Heart right ventricle (tissue), 16 donors: ENCODE measurements at places on chromosomes 11 and 22.

- DNase-seq = no peak
Measured at GRCh38 chr11:45345491-45345890, 59.4 kb upstream of the SYT13 start.

- peak; percentile 85 for DNase-seq
Measured at GRCh38 chr11:68841718-68842426, at the start of gene CPT1A. TSS of gene CPT1A (minus strand) at chr11:68841916. CDS start at chr11:68815474, 26,442 bp downstream.

DNA sequence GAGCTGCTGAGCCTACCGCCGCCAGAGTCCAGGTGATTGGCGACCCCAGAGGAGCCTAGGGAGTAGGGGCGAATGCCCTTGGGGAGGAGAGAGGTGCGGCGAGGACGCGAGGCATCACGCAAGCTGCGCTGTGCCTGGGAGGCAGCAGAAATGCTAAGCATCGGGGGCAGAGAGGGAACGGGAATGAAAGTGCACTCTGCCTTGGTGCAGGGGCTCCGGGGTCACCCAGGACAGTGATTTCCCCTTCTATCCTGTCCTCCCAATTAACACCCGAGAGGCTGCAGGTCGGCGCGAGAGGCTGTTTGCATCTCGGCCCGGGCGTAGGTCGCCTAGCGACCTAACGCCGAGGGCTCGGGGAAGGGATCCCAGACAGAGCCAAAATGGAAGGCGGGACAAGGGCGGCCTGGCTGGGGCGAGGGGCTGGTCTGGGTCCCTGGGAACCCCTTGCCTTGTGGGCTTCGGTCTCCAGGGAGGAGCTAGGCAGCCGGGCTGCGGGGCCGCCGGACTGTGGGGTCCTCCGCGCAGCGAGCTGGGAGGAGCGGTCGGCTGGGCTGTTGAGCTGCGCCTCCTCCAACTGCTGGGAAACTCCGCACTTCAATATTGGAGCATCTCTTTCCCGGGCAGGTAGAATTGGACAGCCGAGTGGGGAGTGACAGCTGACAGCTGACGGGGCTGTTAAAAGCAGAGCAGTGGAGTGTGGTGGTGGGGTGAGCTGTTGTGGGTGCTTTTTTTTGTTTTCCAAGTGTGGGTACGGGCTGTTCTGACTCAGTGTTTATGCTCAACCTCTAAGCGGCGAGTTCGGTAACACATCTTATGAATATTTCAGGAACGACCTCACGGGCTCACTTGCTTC lies 657 bp downstream of the ELMOD1 start:
- no peak for DNase-seq

GRCh38 chr22:37967147-37967546 lies 13.6 kb downstream of the POLR2F start:
- no peak for DNase-seq

DNA sequence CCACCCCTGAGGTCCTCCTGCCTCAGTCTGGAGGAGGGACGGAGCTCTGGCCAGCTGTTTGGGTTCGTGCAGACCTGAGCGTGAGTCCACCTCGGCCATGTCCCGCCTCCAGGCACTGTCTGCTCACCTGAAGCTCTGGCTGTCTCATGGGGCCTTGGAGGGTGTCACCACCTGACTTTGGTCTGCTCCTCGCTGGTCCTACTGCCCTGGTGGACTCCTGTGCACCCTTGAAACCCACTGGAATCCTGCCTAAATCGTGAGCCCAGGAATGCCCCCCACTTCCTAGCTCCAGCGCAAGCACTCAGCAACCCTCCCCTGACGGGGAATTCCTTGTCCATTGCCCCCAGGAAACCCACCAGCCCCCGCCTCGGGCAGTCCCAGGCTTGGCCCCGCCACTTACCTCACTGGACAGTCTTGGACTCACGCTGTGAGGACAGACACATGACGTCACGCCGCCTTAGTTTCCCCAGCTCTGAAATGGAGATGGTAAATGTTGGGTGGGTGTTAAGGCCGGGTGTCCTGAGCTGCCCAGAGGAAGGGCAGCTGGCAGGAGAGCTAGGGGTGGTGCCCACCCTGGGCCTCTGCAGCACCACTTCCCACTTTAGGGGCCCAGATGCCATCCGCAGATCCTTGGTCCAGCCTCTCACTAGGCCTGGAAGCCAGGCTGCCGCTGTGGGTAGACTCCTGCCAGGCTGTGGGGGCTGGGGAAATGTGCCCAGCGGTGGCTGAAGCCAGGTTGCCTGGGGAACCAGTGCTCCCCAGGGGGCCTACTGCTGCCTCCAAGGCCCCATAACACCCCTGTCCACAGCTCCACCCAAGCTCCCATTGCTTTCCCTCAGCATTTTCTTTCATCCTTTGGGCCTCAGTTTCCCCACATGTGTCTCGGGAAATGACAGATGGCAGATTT lies 18.2 kb upstream of the TBX1 start:
- DNase-seq = no peak

DNA sequence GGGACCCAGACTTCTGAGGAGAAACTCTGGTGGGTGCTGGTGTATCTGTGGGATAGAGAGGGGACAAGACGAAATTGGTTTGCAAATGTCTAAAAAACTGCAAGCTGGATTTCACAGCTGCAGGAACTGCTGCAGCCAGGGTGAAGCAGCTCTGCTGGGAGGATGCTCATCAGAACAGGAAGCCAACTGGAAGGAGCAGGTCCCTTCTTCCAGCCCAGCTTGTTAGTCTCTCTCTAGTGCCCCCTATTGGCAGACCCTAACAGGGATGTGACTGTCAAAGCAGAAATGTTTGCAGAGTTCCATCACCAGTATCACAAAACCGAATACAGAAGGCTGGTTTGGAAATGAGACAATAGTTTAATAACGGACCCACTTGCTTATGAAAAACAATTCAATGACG lies 74.8 kb upstream of the SLC22A12 start:
- no peak for DNase-seq

DNA sequence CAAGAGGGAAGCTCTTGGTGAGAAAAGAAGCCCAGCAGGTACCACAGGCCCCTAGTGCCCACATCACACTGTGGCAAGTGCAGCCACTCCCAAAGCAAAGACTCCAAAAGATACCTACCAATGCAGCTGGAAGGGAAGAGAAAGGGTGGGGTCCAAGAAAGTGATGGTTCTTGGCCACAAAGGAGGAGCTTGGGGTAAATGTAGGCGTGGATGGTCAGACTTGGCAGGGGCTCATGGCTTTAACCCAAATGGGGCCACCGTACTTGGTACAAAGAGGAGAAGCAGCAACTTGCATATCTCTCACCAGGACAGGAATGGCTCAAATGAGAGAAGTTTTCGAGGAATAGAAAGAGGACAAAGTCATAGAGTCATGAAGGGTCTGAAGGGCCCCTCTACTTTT lies 4.8 kb downstream of the MAP3K11 start:
- no peak for DNase-seq

DNA sequence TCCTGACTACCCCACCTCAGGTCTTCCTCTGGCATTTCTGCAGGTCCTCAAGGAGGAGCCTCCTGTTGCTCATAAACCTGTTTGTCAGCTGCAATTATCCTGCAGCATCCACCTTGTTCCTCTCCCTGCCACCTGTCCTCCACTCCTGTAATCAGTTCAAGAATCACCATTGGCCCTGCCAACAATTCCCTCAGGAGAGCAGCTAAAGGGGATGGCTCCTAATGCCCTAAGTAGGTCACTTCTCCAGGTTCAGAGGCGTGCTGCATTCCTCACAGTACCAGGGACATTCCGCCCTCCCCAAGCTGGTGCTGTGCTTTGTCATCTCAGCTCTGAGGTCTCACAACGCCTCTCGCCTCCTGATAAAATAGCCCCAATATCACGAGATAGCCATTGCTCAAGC lies 2.1 kb downstream of the CLDN25 start:
- DNase-seq = no peak

DNA sequence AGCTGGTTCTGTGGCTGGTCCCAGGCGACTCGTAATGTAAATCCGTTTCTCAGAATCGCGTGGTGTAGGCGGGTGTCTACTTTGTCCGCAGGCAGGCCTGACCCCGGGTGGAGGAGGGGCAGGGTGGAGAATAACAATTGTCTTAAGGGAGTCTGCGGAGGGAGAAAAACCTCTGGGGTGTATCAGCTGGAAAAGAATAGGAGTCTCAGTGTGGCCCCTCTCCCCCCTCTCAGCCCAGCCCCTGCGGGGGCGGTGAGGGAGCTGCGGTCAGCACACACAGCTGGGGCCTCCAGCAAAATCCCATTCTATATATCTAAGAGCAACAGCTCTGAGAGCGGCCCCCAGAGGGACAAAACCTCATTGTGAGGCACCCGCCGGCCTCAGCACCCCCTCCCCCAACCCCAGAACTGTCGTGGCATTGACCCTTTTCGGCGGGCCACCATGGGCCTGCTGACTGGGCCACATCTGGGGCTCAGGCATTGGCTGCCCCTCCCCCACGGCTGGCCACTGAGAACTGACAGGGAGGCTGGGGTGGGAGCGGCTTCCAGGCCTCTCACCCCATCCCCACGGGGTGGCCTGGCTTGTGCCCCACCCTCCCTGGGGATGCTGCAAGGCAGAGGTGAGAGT lies 2.7 kb upstream of the MYRF start:
- no peak for DNase-seq

DNA sequence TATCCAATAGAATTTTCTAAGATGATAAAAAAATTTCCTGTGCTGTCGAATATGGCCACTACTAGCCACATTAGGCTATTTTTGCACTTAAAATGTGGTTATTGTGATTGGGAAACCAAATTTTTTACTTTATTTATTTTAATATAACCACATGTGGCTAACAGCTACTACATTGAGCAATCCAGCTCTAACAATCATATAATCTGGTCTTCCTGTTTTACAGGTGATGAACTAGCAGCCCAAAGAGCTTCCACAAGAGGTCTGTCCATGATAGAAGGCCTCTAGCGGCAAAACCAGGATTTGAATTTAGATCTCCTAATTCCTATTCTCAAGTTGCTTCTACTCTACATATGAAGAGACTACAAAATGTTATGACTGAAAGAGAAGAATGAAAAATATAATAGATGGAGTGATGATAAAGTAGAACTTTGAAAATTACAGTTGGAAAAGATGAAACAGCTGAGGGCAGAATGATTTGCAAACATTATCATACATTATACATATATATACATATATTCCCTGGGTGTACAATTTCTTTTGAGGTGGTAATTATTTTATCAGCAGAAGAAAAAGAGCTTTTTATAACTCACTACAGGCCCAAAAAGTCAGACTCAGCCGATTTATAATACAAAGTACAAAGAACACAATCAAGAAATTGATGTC lies 363.5 kb upstream of the PITPNB start:
- DNase-seq = no peak

DNA sequence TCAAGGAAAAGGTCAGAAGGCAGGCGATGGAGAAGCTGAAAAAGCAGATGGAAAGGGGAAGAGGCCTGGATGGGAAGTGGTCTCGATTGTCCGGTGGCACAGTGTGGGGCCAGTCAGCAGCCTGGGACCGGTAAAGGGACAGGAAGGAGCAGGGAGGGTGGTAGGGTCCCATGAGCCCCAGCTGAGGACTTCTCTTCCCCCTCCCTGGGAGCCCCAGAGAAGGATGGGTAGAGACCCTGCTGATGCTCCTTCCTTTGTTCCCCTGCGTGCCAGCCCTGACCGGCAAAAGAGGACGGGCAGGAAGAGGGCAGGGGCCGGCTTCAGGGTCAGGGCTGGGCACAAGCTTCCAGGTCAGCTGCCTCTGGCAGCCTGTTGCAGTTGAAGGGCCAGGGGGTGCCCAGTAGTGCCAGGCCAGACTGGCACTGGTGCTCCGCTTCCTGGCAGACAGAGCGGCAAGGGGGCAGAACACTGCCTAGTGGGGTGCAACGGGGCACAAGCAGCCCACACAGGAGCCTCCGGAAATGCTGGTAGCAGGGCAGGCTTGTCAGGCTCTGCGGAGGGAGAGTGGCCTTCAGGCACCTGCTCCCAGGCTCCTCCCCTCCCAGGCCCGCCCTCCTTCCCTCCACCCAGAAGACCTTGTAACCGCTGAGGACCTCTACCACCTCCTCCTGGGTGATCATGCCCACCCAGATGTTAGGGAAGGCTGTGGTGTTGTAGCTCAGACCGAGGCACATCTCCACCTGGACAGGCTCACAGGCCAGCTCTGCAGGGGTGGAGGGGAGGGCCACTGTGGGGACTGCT lies 739 bp upstream of the C1QTNF5 start:
- DNase-seq = no peak

DNA sequence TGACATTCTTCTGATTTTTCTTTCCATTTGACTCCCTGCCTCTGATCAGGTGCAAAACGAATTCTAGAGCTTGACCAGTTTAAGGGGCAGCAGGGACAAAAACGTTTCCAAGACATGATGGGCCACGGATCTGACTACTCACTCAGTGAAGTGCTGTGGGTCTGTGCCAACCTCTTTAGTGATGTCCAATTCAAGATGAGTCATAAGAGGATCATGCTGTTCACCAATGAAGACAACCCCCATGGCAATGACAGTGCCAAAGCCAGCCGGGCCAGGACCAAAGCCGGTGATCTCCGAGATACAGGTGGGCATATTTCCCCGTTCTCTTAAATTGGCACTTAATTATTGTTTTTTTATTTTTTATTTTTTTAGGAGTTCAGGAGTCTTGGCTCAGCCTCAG lies 15.4 kb downstream of the XRCC6 start:
- DNase-seq = peak; percentile 29

DNA sequence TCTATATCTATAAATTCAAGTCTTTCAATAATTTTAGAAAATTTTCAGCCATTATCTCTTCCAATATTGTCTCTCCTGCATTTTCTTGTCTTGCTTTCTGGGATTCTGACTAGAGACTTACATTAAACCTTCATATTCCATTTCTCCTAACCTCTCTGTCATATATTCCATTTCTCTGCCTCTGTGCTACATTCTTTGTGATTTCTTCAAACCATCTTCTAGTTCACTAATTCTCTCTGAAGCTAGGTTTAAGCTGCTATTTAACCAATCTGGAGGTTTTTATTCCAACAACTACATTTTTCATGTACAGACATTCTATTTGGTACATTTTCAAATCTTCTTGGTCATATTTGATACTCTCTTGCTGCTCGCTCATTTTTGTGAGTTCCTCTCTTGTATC lies 122.5 kb downstream of the TTC28 start:
- DNase-seq = no peak

- no peak for DNase-seq
Measured at GRCh38 chr22:48595511-48595905, 1232.2 kb downstream of the BRD1 start.

DNA sequence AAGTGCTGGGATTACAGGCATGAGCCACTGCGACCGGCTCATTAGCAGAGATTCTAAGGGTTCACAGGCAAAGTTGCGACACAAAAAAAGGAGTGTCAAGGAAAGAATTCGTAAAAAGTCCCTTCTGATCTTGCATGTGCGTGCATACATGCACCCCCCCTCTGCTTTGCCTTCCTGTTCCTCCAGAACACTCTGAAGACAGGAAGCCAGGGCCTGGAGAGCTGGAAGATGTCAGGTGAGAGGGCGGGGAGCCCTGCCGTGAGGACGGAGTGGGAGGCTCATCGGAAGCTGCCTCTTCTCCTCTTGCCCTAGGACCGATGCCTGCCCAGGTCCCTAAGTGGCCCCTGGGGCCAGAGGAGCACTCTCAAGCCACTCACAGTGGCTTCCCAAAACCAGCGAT lies 89.1 kb downstream of the LARGE1 start:
- DNase-seq = no peak

GRCh38 chr11:30316237-30316636 lies 6.7 kb upstream of the ARL14EP start:
- DNase-seq = no peak

GRCh38 chr11:44416776-44417175 lies 106.8 kb upstream of the ALX4 start:
- DNase-seq = no peak
